ENCODE measurements at places on chromosomes 3 and 15.

DNA sequence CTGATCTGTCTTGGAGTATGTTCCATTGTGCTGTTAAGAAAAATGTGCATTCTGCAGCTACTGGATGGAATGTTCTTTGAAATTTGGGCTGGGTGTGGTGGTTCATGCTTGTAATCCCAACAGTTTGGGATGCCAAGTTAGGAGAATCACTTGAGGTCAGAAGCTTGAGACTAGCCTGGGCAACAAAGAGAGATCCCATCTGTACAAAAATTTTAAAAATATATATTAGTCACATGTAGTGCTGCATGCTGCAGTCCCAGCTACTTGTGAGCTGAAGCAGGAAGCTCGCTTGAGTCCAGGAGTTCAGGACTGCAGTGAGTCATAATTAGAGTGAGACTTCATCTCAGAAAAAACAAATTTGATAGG lies 62.8 kb upstream of the PLSCR4 start:
- DNase-seq, result no peak

DNA sequence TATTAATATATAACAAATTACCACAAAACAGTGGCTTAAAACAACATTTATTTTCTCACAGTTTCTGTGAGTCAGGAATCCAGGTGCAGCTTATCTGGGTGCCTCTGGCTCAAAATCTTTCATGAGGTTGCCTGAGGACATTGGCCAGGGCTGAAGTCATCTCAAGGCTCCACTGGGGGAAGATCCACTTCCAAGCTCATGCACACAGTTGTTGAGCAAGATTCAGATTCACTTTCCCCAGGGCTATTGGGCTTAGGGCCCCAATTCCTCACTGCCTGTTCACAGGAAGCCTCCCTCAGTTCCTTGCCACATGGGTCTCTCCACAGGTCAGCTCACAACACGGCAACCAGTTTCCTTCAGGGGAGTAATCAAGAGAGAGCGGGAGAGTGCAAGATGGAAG lies 35.0 kb downstream of the RFTN1 start:
- DNase-seq, result no peak

GRCh38 chr3:119579366-119580066 lies at the start of gene ADPRH:
TSS of gene ADPRH (plus strand) at chr3:119579492. CDS start at chr3:119582170, 2,678 bp downstream.
- peak; percentile 12 for DNase-seq

- DNase-seq, result peak; percentile 79
Measured at GRCh38 chr15:64894395-64895056, 17.2 kb upstream of the ANKDD1A start.

GRCh38 chr3:11542551-11542950 lies 101.2 kb downstream of the VGLL4 start:
- no peak for DNase-seq
